BJ (cell line): ENCODE measurements at places on chromosomes 5 and 9. TPM values are rescaled to one million over a fixed set of nuclear protein-coding genes. Genes with fewer than 3 reads are reported as not detected.
A peak's percentile ranks its signal among the peaks of the same experiment; 100 is the strongest.

Gene FLT4
- 0.09 and 0.27 TPM in 2 replicates for polyA plus RNA-seq

Gene ASS1
- polyA plus RNA-seq = 1,063 and 1,223 TPM in 2 replicates

Gene LHX2
- 0.11 and 0.13 TPM in 2 replicates for polyA plus RNA-seq

Gene HMCN2
- not detected in 2 replicates for polyA plus RNA-seq

Gene UGT3A1
- polyA plus RNA-seq = not detected in 2 replicates

Gene TMOD1
- 0.06 and 0.15 TPM in 2 replicates for polyA plus RNA-seq

Gene PCDHGA3
- 1.9 and 2.5 TPM in 2 replicates for polyA plus RNA-seq

Gene RNF208
- 0.26 and 0.39 TPM in 2 replicates for polyA plus RNA-seq

DNA sequence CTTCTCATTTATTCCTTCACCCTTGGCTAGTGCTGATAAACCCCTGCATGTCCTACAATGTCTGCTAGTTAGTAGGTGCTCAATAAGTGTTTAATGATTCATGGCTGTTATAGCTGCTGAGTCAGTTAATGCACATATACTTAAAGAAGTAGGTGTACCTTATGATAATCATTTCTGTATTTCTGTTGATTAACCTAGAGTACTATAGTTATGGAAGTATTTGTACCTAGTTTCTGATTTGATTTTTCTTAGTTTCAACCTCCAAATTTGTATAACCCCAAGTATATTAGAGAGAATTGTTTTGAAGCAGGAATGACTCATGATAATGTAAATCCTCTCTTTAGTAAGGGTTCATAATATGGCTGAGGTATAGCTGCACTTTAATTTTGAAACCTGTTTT is 8.9 kb downstream of the SMAD5 start:
- DNase-seq = no peak

- DNase-seq = no peak
Measured at GRCh38 chr5:148996270-148996669, 66.6 kb downstream of the SH3TC2 start.

DNA sequence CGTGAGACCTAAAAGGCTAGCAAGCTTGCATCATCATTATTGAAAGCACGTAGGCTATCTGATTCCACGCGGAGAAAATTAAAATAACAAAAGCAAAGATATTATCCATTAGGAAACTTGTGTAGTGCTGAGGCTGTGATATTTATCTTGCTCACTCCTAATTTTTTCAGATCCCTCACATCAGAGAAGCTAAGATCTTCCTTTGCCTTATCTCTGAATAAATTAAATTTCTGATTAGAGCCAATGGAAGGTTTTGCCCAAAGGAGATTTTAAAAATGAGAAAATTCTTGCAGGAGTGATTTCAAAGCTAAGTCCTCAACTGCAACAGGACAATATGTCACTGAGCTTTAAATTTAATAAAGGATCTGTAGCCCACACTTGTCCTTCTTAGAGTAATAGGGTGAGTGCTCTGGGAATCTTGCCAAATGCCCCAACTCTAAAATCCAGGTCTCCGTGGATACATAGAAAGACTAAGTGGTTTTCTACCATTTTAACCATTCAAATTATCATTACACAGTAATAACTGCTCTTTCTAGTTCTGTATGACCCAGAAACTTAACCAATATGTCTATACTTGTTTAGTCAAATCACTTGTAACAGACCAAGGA is 295.0 kb downstream of the CAAP1 start:
- DNase-seq = no peak

- no peak for DNase-seq
Measured at GRCh38 chr5:137453483-137454080, 45.5 kb downstream of the SPOCK1 start.

- DNase-seq = no peak
Measured at GRCh38 chr5:161546470-161547301, at the start of gene GABRB2. TSS of gene GABRB2 (minus strand) at chr5:161546725. CDS start at chr5:161546643, 82 bp downstream.

- no peak for DNase-seq
Measured at GRCh38 chr5:153490118-153491037, at the start of gene GRIA1. TSS of gene GRIA1 (plus strand) at chr5:153490670.

- no peak for DNase-seq
Measured at GRCh38 chr5:11075035-11075805, 314.2 kb upstream of the DAP start.

DNA sequence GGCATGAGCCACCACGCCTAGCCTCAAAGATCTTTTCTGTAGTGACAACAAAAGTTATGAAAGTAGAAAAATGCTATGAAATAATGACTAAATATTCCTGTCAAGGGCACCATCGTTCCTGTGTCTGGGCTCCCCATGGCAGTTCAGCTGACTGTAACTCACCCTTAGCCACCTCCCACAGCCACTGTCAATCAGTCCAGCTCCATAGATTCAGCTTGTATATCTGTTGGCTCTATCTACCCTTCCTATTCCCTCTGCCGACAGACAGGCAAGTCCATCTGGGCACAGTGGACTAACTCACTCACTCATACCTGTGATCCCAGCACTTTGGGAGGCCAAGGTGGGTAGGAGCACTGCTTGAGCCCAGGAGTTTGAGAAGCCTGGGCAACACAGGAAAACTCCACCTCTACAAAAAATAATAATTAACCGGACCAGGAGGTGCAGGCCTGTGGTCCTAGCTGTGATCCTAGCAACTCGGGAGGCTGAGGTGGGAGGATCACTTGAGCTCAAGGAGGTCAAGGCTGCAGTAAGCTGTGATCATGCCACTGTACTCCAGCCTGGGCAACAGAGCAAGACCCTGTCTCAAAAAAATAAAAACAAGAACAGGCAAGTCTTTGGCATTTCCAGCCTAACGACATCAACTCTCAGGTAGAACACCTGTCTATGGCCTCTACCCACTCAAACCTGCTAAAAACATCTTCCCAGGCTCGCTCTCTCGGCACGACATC is 6.2 kb downstream of the CAMSAP1 start:
- DNase-seq = no peak

GRCh38 chr9:91266448-91266847 is 95.3 kb downstream of the AUH start:
- no peak for DNase-seq

DNA sequence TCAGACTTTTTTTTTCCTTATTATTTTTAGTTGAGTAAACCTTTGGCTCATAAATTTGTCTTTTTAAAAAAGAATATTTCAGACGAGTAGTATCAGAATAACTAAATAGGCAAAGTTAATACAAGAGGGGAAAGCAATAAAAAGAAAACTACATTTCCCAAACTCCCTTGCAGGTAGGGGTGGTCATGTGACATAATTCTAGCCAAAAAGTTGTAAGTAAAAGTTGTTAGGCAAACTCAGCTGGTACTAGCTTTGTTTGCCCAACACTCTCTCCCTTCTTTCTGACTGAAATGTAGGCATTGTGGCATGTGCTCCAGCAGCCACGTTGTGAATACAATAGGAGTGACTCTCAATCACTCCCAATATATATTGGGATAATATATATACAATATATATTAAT is 20.9 kb downstream of the GIN1 start:
- no peak for DNase-seq

DNA sequence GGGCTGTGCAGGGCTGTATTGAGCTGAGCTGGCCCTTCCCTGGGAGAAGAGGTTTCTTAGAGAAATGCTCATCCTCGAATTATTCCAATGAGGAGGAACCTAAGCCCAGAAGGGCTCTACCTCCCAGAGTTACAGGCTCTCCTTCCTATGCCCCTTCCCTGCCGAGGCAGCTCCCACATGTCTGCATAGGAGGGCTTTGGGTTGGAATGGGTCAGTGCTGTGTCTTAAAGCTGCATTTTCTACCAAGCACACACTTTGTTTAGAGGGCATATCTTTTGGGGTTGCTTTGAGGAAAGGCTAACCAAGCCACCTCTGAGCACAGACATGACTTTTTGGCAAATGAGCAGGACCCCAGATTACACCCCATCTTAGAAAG is 9.1 kb downstream of the NEK6 start:
- DNase-seq = no peak

DNA sequence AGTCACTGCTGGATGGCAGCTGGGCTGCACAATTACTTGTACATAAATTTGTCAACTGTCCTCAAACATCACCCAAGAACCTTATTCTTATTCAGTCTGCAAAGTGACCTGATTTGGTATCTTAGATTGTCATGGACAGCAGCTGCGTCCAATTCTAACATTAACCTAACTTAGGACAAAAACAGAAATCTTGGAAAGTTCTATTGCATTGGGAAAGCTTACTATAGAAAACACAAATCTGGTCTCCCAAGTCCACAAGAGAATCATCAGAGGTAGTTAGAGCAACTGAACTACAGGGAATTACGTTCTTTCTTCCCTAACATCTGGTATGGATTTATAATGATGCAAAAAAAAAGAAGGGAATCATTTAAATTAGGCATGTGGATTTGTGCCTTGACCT is 283.9 kb downstream of the NR2F1-AS1 start:
- DNase-seq = no peak

- no peak for DNase-seq
Measured at GRCh38 chr5:150329038-150329437, 26.3 kb upstream of the ARSI start.

- DNase-seq = no peak
Measured at GRCh38 chr5:151005187-151005949, 15.0 kb upstream of the GPX3 start.

- DNase-seq = no peak
Measured at GRCh38 chr9:88673886-88674285, 138.9 kb downstream of the NXNL2 start.

GRCh38 chr9:34520505-34521385 is 2.0 kb downstream of the ENHO start:
- no peak for DNase-seq

- no peak for DNase-seq
Measured at GRCh38 chr9:117073539-117074341, 341.1 kb downstream of the ASTN2 start.

- no peak for DNase-seq
Measured at GRCh38 chr5:102834438-102834964, 79.4 kb downstream of the PAM start.

DNA sequence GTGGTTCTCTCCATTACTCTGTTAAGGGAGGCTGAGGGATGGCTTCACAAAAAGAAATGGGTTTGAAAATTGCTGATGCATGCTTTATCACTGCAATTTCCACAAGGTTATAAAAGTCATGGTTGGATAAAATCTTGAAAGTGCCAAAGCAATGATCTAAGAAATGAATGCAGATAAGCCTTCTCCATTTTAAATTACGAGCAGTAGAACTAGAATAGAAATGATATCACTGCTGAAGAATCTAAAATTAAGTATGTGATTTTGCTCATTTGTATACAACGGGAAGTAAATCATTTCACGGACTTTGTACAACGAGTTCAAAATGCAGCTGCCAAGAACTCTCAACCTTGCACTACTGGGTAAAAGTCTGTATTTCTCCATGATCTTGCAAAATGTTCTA is 299.0 kb downstream of the PRELID2 start:
- DNase-seq = no peak

DNA sequence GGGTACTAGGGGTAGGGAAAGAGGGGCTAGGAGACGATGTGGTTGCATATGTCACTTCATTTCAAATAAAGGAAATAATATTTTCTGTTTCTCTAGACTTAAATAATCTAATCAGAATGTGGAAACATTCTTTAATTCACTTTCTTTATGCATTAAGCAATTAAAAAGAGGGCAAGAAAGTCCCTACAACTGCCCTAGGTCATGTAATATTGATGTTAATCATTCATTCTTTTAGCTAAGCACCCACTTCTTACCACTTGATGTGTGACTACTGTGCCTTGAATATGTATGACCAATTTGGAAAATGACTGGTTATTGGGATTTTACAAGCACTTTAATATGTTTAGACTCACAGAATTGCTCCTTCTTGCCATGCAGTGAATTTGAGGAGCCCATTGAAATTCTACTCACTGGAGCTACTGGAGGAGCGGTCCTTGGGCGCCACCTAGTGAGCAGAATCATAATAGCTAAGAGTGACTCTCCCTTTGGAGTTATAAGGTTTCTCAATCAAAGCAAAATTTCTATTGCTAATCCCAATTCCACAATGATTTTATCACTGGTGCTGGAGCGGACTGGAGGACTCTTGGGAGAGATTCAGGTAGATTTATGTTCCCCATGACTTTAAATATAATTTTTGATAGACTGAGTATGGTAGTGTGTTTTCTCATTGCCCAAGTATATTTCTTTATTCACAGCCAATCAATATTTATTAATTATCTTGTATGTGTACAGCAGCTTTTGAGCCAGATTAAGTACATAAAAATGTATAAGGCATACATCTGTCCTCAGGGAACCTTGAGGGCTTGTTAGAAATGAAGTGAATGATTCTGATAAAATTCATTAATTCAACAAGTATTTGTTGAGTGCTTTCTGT is 225.1 kb downstream of the ADGRV1 start:
- peak; percentile 4 for DNase-seq
